ACHN (cell line): ENCODE measurements at places on chromosomes 12 and 14.
A peak's percentile ranks its signal among the peaks of the same experiment; 100 is the strongest.

DNA sequence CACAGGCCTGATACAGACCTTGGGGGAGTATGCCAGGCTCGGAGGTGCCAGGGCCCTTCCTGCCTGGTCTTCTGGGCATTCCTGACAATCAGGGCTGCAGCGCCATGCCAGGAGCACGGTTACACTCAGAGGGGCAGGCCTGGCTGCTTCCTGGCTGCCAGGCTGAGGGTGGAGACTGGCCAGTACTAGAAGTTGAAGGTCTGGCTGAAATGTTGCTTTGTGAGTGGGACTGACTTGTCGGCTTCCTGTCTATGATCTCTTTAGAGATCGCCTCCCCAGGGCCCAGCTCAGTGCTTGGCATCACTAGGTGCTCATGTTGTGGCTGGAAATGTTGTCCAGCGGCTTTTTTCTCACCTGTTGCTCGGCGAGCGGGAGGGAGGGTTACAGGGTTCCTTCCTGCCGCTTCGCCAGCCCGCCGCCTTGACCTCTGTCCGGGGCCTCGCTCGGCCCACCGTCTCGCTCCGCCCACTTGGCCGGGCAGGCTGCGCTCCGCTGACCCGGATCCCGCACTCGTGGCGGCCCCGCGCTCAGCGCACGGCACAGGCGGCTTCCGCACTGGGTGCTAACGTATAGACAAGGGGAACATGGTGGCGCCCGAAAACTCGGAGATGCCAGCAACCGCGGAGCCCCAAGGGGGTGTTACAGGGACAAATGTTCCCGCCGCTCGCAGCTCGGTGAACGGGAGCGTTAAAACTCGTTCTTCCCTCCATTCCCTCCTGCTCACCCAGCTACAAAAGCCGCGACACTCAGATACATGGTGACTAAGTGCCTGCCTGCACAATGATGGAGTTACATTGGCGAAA lies 32.6 kb downstream of the PAPLN start:
- peak; percentile 74 for DNase-seq

GRCh38 chr12:32983332-32983731 lies 86.8 kb upstream of the PKP2 start:
- DNase-seq = no peak

GRCh38 chr14:33859306-33859705 lies 91.6 kb downstream of the EGLN3 start:
- no peak for DNase-seq

DNA sequence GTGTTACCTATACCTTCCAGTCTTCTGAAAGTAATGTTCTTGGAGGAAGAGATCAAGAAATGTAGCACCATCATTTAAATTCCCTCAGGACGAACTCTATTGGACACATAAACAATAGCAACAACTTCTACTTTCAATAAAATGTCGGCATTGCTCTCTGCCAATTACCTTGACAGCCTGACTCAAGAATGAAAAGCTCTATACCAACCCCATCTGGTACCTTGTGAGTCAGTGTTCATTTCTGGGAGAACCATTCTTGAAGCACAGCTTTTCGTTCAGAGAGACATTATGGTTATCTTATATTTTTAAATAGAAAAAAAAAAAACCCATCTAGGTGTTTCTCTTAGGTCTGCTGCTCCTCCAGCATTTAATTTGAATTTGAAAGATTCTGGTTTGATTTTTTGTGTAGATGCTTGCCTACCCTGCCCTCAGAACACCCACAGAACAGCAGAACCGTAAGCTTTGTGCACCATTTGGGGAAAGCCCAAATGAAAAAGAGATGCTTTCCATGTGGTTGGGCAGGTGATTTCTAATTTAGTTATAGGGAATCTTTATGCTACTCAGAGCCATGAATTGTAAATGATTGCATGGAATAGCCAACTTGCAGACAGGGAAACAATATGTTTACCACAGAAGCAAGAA lies 156.0 kb downstream of the SAMD4A start:
- DNase-seq = peak; percentile 50

GRCh38 chr14:72583316-72584272 lies 310.3 kb downstream of the DPF3 start:
- DNase-seq = no peak

GRCh38 chr14:100030452-100031153 lies 34.6 kb upstream of the EVL start:
- peak; percentile 34 for DNase-seq
